Hippocampal formation (tissue), 2 donors: ENCODE measurements at places on chromosomes 1 and 21.

DNA sequence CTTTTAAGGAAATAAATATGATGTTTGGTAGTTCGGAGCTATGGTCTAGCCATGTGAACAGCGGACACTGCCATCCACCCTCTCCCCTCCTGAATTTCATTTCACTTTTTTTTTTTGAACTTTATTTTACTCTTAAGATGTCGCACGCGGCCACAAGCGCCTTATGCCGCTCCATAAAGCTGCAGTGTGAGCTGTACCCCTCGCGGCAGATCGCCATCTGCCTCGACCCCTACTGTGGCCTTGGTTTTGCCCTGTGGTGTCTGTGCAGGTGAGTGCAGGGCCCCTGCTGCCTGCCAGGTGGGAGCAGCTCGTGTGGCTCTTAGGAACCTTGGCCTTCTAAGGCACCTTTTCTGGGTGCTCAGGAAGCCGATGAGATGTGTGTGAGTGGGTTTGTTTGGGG, 48.1 kb downstream of the S100B start:
- no peak for DNase-seq

GRCh38 chr1:37433171-37433570, 41.2 kb upstream of the ZC3H12A start:
- no peak for DNase-seq

DNA sequence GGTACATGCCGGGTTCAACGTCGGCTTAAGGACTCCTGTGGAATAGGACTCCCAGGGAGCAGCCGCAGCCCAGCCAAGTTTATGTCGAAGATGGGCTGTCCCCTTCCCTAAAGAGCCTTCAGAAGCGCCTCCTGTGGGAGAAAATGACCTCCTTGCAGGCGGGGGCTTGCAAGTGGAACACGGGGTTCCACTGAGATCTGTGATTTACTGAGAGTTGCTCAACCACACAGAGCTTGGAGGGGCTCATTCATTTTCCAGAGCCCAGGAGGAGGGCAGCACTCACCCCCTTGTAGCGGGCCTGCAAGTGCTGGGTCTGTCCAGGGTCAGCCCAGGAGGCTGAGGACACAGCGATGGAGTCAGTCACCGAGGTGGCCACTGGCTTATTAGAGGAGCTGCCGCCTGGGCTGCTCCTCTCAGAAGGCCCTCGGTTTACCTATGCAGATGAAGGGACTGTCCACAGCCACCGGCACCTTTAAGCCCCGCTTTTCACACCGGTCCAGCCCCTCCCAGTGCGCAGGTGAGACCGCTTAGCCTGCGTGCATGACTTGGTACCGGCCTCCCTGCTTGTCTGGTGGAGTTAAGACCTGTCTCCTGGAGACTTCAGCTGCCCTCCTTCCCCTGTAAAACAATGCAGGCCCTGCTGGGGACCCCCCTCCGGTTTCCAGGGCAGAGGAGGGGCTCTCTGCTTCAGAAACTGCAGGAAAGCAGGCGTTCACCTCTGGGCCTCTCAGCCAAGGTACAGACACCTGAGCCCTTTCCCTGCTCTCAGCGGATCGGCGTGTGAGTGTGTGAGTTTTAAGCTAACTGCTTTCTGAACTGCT, 57.5 kb downstream of the ATP5PO start:
- DNase-seq: no peak

- peak; percentile 34 for DNase-seq
These were observed 548 bp upstream of the CDC20 start for GRCh38 chr1:43358121-43358745.

- no peak for DNase-seq
These were observed 40.5 kb upstream of the SCYL3 start for GRCh38 chr1:169933984-169934725.

DNA sequence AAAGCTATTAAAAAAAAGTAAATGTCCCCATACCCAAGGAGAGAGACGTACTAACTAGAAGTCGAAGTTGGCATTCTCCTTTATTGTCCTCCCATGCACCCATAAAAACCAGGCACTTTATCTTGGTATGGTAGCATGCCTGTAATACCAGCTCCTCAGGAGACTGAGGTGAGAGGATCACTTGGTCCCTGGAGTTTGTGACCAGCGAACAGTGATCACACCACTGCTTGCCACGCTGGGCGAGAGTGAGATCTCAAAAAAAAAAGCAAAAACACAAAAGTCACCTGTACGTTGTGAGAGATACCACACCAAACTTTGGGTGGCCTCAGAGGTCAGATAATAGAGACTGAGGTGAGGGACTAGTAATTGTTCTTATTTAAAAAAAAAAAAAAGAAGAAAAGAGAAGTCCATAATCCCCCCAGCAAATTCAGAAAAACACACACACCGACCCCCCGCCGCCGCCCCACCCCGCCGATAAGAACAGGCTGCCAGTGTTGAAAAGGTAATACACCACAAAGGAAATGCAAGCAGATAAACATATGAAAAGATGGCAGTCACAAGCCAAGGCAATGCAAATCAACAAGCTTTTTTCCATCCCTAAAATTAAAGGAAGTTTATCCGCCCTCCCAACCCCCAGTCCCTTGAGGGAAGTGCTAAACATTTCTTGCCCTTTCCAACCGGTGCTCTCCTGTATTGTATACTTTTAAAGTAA, 3.6 kb downstream of the L1TD1 start:
- no peak for DNase-seq

DNA sequence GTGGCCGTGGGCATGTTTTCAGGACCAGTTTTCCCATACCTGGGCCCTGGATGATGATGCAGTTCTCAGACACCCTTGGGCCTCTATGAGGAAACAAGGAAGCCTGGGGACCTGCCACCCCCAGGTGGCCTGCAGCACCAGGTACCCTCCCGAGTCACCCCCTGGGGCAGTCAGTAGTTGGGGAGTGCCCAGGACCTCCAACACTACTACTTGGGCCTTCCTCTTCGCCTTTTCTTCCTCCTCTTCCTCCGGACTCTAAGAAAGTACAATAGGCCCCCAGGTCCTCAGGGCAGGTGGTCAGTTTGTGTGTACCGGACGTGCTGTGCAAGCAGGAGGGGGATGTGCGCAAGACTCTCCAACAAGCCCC, 11.9 kb upstream of the SRARP start:
- no peak for DNase-seq

GRCh38 chr1:66403007-66403731, 130.8 kb upstream of the SGIP1 start:
- DNase-seq: no peak

- DNase-seq: no peak
These were observed 82.9 kb upstream of the POU3F1 start for GRCh38 chr1:38129473-38129872.

DNA sequence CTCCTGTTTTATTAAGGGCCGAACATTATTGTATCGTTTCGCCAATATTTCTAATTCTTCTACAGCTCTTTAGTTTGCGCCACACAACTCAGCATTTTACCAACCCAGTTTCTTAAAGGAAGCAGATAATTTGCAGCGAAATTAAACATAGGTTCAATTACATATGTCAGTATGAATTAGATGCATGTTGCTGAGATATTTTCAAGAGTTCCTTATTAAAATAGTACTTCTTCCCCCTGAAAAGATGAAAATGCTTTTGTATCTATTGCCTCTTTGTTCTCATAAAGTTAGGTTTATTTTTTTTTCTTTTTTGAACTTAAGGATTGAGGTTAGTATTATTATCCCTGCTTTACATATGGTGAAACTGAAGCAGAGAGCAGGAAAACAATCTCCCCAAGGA, 183.5 kb upstream of the C1orf105 start:
- no peak for DNase-seq

- DNase-seq: no peak
These were observed 22.3 kb downstream of the CD34 start for GRCh38 chr1:207888652-207889051.

DNA sequence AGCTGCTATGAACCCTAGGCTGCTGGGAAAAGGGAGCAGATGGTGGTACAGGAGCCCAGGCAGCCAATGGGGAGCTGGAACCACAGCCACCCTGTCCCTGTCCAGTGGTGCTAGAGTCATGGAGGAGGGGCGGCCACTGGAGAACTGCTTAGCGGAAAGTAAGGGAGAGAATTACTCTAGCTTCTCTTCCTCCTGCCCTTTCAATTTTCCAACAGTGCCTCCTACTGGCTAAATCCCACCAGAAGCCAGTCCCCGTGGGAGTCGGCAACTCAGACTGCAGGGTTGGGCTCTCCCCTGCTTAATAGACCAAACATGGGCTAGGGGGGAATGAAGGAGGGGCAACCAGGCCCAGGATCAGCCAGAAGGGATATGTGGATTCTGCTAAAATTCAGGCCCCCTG, 154.5 kb downstream of the ACTL8 start:
- DNase-seq: no peak

GRCh38 chr21:28357743-28358142, 634.9 kb downstream of the LTN1 start:
- no peak for DNase-seq

GRCh38 chr1:9294405-9294773, 1.7 kb downstream of the SPSB1 start:
- no peak for DNase-seq

DNA sequence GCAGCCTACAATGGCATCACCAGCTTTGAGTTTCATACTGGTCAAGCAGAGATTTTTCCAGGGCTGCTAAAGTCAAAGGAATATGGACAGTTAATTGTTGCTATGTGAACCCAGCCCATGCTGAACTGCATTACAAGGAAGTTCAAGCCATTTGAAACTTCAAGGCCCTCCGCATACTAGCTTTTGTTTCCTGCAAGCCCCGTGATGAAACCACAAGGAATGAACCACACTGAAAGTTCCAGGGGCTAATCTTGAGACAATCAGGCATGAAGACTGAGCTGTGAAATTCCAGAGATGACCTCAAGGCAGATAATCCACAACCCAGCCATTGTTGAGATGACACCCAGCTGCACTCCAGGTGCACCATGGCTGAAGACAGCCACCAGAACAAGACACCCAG, 180.8 kb downstream of the C1orf21 start:
- DNase-seq: no peak

DNA sequence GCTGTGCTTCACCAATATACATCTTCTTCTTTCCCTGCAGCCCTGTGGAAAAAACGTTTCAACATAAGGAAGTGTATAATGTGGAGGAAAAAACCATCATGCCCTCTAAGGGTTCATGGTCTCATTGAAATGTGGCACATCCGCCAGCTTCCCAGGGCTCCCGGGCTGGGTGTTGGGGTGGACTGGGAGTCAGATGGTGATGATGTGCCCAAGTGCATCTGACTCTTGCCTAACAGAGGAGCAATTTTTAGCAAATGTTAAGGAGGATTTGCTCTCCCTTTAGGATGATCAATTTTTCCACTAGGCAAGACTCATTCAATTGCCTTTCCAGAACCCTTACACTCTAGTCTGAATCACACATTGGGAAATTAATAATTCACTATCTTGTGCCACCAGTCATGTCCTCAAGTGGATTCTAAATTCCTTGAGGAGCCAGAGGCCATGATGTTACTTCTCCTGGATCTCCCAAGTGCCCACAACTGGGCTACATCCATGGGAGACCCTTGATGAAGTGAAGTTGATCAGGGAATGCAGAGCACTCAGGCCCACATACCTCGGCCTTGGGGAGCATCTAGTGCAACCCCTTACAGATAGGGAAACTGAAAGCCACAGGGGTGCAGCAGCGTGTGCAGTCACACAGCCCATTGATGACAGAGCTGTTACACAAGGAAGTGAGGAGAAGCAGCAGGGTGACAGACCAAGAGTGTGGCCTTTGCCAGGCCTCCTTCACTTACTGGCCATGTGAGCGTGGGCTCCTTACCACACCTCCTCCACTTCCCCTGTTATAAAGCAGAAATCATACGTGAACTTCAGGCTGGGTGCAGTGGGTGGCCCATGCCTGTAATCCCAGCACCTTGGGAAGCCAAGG, 100.0 kb upstream of the SLC44A3 start:
- no peak for DNase-seq

- DNase-seq: no peak
These were observed 50.7 kb downstream of the LRIG2 start for GRCh38 chr1:113123737-113124136.

GRCh38 chr1:83112248-83112885, 886.6 kb downstream of the TTLL7 start:
- DNase-seq: no peak

- DNase-seq: no peak
These were observed 249.3 kb downstream of the ATG4C start for GRCh38 chr1:63033211-63033610.

DNA sequence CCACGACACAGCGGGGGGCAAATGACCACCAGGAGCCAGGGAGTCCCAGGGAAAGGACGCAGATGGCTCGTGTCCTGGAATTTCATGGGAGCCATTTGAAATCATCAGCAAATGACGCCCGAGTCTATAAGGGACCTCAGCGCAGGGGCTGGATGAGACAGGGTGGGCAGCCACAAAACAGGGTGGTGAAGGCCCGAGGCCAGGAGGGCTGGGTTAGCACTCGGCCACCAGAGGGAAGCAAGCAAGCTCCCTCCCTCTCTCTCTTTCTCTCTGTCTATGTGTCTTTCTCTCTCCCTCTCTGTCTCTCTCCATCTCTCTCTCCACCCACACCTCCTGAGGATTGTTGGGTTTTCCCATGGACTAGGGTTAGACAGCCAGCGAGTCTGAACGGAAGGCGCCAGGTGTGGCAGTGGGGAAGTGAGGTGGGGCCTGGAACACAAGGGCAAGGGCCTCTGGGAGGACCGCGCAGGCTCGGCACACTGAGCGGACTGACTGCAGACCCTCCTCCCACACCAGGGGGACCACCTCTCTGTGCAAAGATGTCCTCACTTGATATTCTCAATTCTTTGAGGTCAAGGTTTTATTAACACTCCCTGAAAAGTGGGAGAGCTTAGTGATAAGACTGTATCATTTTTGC, 73.8 kb upstream of the TMPRSS2 start:
- DNase-seq: no peak

DNA sequence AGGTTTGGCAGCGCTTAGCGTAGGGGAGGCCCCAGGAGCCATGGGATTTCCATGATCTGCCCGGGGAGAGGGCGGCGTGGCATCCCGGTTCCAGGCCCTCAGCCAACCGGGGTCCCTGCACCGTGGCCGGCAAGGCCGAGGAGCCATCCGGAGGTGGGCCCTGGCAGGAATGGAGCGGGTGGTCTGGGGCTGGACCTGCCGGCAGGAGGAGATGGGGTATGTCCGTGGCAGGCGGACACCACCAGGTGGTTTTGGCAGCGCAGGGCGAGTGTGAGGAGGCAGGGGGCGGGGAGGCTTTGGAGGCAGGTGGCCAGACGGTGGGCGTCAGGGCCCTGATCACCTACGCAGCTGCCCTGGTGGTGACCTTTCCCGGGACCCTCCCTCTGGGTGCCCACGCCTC, 10.3 kb downstream of the PRKCZ start:
- DNase-seq: no peak

- DNase-seq: no peak
These were observed 30.6 kb upstream of the BMP8B start for GRCh38 chr1:39819091-39819812.
